NCI-H345 (cell line): ENCODE measurements at places on chromosomes 2 and 18.

GRCh38 chr2:172704072-172704936 lies 31.3 kb upstream of the RAPGEF4 start:
- DNase-seq, result peak; percentile 47

- DNase-seq, result no peak
Observed at GRCh38 chr18:47566809-47567208, 315.3 kb upstream of the SKOR2 start.

DNA sequence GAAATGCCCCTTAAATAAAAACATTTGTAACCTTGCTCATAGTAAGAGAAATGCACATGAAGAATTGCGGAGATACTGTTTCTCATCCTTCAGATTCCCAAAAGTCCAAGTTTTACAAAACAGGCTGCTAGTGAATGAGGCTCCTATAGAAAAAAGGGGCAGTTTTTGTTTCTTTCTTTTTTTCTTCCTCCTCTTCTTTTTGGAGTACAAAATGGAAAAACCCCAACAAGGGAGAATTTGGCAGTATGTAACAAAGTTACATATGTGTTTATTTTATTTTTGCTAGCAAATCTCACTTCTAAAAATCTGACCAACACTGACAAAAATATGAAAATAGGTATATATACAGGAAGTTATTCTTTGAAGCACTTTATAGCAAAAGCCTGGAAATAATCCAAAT lies 7.1 kb upstream of the BAZ2B start:
- DNase-seq, result no peak

DNA sequence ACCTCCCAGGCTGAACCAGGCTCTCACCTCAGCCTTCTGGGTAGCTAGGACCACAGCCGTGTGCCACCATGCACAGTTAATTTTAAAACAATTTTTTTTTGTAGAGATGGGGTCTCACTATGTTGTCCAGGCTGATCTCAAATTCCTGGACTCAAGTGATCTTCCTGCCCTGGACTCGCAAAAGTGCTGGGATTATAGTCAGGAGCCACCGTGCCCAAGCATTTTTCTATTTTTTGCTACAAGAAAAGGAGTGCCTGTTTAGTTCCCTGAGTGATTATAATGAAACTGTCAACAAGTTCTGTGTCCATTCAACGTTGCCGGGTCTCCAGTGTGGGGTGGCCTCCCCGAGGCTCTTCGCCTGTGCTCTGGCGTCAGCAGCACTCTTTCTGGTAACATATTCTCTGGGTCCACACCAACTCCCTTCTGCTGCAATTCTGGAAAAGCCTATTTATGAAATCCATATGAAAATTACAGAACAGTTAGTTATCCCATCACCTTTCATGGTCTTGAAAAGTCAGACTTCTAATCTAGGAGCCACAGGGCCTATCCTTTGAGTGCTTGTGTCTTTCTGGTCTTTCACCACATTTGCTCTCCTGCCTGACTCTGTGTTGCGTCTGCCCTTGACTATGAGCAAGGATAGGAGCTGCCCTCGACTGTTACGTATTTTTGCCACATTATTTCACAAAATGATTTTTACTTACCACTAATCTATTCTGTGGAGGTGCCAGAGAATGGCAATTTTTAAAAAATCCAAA lies 172.7 kb downstream of the SOCS6 start:
- DNase-seq, result no peak

- no peak for DNase-seq
Observed at GRCh38 chr18:9913151-9913525, 678 bp upstream of the VAPA start.

DNA sequence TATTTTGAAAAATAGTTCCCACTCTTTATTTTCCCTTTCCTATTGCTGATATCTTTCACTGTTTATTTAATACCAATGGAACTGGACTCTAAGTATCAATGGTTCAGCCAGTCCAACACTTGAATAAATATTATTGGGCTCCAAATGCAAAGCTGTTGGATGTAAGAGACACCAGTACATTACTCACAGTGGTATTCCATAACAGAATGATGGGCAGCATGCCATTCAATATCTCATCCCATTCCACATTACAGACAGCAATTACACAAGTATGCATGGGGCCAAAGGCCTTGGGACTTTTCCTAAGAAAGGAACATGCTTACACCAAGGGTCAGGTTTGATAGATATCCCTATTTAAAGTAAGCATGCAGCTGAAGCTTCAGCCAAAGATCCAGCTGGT lies 231.9 kb downstream of the RND3 start:
- no peak for DNase-seq

DNA sequence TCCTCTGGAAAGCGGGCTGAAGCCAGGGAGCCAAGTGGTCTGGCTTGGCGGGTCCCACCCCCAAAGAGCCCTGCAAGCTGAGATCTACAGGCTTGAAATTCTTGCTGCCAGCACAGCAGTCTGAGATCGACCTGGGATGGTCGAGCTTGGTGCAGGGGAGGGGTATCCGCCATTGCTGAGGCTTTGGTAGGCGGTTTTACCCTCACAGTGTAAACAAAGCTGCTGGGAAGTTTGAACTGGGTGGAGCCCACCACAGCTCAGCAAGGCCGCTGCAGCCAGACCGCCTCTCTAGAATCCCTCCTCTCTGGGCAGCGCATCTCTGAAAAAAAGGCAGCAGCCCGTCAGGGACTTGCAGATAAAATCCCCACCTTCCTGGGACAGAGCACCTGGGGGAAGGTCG lies 12.6 kb upstream of the FLACC1 start:
- no peak for DNase-seq

GRCh38 chr2:3429066-3429610 lies 49.6 kb downstream of the TRAPPC12 start:
- DNase-seq, result no peak

DNA sequence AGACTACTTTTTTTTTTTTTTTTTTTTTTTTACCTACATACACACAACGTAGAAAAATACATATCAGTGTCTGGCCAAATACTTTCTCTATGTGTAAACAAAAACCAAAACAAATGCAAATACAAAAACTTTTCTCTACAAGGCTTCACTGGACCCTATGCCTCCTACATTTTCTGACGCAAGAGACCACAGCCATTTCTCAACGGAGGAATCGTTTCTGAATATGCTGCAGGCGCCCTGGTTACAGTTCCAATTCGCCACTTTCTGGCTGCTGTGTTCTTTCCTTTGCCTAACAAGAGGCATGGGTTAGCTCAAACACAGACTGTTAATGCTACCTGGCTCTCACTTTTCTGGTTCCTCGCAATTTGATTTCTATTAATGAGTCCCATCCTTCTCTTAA lies 96.4 kb downstream of the EPB41L3 start:
- DNase-seq, result no peak

DNA sequence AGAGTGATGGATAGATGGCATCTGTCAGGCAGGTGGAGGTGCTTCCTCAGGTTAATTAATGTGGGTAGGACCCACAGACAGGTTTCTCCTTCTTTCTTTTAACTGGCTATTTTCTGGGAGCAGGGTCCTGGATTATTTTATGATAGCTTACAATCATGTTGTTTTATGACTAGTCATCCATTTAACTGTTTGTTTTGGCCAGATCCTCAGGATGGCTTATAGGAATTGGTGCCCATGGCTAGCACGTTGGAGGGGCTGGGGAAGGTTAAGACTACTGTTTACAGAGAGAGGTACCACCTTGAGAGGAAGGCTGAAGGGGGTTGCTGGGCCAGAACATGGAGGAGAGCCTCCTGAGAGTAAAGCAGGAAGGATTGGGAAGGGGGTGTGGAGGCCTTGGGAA lies 78.0 kb upstream of the MGAT5 start:
- DNase-seq, result no peak

GRCh38 chr18:74183130-74183529 lies 34.8 kb downstream of the TIMM21 start:
- DNase-seq, result peak; percentile 33

- no peak for DNase-seq
Observed at GRCh38 chr2:190653231-190653630, 4.3 kb downstream of the NAB1 start.

- no peak for DNase-seq
Observed at GRCh38 chr2:140892436-140892835, 1238.4 kb downstream of the LRP1B start.

- no peak for DNase-seq
Observed at GRCh38 chr18:24674200-24674599, 213.8 kb downstream of the HRH4 start.

- DNase-seq, result no peak
Observed at GRCh38 chr2:11968521-11968920, 222.1 kb downstream of the LPIN1 start.

DNA sequence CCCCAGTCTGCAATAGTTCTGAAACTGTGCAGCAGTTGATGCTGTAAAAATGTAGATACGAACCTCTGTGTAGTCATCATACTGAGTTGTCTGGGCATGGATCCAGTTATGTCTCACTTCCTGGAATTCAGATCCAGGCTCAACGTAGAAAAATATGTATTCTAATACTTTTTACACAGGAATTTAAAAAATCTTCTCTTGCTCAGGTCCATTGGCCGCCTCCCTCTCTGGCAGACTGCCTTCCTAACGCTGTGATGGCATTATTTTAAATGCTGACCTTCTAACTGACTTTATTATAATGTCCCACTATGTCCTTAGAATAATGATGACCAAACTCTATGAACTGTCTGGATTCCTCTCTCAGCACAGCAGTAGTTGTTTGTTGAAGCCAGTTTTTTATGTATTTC lies 119.6 kb downstream of the FEZ2 start:
- no peak for DNase-seq

GRCh38 chr2:130728549-130729316 lies at the start of gene GPR148:
Gene GPR148, plus strand, starts transcription at chr2:130729070. Its CDS starts 82 bp downstream, at chr2:130729152.
- DNase-seq, result peak; percentile 98

- no peak for DNase-seq
Observed at GRCh38 chr18:63220903-63221302, 98.7 kb downstream of the BCL2 start.

- no peak for DNase-seq
Observed at GRCh38 chr2:105911425-105911824, 166.7 kb downstream of the NCK2 start.

- no peak for DNase-seq
Observed at GRCh38 chr2:141492816-141493215, 638.0 kb downstream of the LRP1B start.

GRCh38 chr2:95034221-95034620 lies 8.7 kb downstream of the MAL start:
- DNase-seq, result no peak

GRCh38 chr2:127175041-127175721 lies 44.9 kb downstream of the CYP27C1 start:
- DNase-seq, result no peak

- no peak for DNase-seq
Observed at GRCh38 chr2:38856165-38856564, 19.6 kb downstream of the DHX57 start.

GRCh38 chr2:189076120-189076519 lies 101.9 kb downstream of the COL3A1 start:
- DNase-seq, result no peak

DNA sequence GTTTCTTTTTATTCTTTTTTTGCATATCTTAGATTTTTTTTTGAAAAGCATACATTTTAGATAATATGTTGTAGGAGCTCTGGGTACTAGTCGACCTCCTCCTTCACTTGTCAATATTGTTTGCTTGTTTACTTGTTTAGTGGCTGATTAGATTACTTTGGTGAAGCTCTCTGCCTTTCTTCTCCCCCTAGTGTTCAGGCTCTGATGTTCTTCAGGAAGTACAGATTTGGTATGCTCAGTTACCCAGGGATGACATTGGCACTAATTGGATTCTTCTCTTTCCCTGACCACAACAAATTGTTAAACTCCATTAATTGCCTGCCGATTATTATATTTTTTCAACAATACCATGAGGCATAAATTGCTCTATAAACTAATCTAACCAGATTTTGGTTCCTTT lies 491.2 kb downstream of the SUCLG1 start:
- no peak for DNase-seq

GRCh38 chr18:34990597-34990996 lies 50.6 kb upstream of the MAPRE2 start:
- DNase-seq, result no peak

GRCh38 chr18:11996907-11997306 lies 15.6 kb downstream of the IMPA2 start:
- no peak for DNase-seq

GRCh38 chr2:114024326-114024725 lies 134.4 kb downstream of the ACTR3 start:
- DNase-seq, result no peak

DNA sequence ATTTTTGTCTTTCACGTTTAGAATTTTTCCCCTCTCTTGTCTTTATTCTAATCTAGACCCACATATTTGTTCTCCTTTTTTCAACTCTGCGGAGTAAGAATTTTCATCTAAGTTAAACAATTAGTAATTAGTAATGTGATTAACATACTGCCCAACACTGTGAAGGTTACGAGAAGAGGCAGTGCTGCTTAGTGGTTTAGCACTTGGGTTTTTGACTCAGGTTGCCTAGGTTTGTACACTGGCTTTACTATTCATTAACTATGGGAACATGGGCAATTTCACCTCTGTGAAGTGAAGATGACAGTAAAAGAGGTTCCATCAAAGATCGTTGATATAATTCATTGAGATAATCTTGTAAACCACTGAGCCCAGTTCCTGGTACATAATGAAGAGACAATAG lies 82.2 kb upstream of the PNPT1 start:
- no peak for DNase-seq

- no peak for DNase-seq
Observed at GRCh38 chr2:237712477-237713377, 85.3 kb downstream of the LRRFIP1 start.

DNA sequence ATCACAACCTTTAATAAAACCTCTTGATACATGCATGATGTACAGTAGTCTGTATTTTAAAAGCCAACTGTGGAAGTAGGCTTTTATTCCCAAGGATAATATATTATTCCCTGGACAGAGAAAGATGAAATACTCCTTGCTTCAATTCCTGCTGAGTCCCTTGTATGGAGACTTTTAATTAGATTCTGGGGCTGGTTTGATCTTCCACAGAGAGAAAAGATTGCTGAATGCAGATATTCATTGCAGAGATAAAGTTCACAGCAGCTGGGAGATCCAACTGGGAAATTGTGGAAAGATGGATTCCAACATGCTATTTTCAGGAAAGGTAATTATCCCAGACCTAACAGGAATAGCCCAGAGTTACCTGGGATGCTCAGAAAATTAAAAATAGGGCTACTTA lies 607.0 kb upstream of the HS6ST1 start:
- DNase-seq, result no peak

DNA sequence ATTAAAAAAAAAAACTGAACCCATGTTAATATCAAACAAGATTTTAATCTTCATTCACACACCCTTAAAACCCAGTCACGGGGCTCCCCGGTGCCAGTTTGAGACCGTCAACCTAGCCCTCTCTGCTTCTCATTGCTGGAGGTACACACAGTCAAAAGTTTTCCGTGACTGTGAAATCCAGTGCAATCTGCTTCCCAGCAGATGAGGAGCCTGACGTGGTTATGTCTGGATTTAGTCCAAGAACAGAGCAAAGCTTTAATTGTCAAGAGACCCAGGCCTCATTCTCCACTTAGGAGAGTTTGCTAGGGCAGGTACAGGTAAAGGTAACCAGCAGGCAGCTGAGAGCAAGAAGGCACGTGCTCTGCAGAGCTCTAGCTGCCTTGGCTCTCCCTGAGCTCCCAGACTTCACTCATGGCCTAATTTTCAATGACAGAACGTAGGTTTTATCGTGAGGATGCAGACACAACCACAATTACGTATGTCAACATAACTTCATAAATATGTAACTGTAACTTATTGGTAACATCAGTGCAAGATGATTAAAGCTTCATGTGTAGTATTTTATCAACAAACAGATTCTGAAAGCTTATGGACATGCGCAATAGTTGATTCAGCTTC lies 56.3 kb downstream of the SLC16A14 start:
- no peak for DNase-seq
